Activated CD8-positive, alpha-beta memory T cell treated with anti-CD3 and anti-CD28 coated beads for 24 hours (primary cell): ENCODE measurements at places on chromosomes 5 and 9.

DNA sequence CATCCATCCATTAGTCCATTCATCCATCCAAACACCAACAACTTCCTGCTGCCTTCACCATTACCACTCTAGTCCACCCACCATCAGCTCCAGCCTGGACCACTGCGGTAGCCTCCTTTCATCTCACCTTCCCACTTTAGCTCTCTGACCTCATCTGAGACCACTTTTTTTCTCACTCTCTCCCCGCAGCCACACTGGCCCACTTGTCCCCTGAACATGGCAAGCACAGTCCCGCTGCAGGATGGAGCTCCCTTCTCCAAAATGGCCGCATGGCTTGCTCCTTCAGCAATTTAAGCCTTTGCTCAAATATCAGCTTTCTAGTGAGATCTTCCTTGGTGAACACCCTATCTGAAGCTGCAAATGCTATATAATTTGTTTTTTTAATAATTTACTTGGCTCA, 11.1 kb downstream of the CSF1R start:
- peak; percentile 13 for DNase-seq

DNA sequence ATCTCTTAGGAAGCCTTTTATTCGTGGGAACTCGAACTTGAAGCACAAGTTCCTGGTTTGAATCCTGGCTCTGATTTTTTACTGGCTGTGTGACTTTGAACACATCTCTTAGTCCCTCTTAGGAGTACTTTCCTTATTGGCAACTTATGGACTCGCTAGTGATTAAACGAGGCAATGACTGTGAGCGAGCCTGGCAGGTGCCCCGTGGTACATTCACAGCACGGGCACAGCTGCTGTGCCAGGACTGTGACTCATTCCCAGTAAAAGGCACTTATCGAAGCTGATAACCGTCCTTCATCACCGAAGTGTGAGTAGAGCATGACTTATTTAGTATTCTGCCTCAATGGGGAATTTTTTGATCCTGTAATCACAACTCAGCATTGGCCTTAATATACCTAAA, 22.7 kb downstream of the CFAP90 start:
- no peak for DNase-seq

DNA sequence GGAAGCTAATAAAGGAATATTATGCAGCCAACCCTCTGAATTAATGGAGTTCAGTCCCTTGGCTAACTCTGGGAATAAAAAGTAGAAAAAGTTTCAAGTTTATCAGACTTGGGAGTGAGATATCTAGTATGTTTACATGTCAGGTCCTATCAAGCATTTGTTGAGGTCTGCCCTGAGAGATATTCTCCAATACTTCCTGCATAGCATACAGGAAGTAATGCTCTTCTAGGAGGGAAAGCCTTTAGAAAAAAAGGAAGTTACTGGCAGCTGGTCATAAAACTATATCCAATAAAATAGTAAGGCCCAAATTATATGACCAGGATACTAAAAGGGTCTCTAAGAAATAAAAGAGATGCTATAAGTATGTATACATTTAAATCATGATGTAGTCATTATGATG, 594.1 kb upstream of the FTMT start:
- no peak for DNase-seq

- DNase-seq, result no peak
Observed at GRCh38 chr5:164376843-164377242, 871.4 kb downstream of the MAT2B start.

GRCh38 chr9:132943651-132944293, 644 bp downstream of the TSC1 start:
- peak; percentile 62 for DNase-seq

DNA sequence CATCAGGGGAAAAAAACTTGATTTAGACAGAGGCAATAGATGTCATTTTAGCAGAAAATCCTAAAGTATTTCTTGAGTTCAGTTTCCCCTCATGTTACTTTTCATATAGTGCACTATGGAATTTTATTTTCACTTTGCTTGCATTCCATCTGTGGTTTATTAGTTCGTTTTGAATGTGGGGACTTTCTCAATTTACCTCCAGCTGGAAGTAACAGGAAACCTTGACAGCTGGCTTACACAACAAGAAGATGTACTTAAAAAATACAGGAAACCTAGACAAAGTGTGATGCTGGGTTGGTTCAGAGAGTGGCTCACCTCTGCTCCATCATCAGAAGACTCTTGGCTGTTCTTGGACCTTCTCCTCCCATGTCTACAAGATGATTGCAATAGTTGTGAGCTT, 567.0 kb downstream of the CETN3 start:
- no peak for DNase-seq

DNA sequence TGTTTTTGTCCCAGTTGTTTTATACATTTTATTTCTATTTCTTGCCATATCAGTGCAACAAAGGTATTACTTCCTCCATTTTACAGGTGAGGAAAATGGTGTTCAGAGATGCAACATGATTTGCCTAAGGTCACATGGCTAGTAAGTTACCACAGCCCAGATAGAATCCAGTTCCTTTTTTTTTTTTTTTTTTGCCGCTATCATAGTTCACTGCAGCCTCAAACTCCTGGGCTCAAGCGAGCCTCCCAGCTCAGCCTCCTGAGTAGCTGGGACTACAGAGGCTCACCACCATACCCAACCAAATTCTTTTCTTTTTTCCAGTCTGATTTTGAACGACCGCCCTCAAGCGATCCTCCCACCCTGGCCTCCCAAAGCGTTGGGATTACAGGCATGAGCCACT, 480 bp upstream of the CCDC69 start:
- DNase-seq, result no peak

- DNase-seq, result no peak
Observed at GRCh38 chr5:68515514-68515913, 300.0 kb downstream of the PIK3R1 start.
